ENCODE measurements at places on chromosomes 11 and 22.

GRCh38 chr11:72482211-72482812 is 48.0 kb upstream of the CLPB start:
- peak; percentile 33 for DNase-seq

- no peak for DNase-seq
Measured at GRCh38 chr22:39408173-39408572, 8.6 kb downstream of the TAB1 start.

DNA sequence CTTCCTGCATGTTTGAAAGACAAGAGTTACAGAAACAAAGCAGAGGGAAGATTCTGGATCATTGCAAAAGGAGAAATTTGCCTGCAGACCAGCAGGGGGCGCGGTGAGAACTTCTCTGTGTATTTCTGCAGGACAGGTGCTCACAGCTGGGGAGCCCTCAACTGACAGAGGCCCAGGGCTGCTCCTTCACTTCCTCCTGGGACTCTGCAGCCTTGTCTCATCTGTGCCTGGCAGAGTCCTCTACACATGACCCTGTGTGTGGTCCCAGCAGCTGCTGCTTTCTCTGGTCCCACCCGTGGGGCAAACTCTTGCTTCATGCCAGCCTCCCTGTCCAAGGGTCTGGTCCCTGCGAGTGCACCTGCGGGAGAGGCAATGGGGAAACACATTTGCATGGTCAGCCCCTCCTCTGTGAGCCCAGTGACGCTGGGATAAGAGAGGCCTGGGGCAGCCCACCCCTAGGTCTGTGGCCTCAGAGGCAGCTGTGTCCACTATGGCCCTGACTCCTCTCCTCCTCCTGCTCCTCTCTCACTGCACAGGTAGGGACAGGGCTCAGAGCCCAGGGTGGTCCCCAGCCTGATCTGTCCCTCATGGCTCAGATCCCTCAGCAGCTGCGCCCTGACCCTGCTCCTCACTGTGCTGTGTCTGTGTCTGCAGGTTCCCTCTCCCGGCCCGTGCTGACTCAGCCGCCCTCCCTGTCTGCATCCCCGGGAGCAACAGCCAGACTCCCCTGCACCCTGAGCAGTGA is 43.2 kb upstream of the VPREB1 start:
- DNase-seq = peak; percentile 60

DNA sequence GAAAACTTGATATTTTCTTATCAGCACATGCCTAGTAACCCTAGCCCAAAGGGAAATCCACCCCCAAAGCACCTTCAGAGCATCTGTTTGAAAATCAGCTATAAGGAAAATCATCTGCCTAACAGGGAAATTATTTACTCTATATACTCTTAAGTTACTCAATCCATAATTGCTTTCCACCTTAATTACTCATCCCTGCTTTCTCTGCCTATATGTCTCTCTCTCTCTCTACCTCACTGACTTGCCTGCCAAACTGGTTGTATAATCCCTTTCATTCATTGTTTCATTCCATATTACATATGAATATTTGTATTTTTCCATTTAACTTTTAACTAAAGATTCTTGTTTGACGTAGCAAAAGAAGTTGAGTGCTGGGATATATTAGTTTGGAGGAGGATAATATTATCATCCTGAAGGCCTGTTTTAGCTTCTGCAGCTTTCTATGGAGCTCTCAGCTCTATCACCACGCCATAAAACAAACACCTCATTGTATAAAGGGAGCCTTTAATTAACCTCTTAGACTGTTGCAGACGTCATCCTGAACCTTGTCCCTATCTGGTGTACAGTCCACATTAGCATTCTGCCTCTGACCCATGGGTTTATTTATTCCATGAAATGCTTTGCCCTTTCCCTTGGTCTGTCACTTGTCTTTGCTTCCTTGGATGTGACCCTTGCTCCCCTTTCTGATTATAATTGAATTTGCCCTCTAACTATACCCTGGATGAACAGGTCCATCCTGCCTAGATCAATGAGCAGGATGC is 98.9 kb downstream of the INSC start:
- no peak for DNase-seq

DNA sequence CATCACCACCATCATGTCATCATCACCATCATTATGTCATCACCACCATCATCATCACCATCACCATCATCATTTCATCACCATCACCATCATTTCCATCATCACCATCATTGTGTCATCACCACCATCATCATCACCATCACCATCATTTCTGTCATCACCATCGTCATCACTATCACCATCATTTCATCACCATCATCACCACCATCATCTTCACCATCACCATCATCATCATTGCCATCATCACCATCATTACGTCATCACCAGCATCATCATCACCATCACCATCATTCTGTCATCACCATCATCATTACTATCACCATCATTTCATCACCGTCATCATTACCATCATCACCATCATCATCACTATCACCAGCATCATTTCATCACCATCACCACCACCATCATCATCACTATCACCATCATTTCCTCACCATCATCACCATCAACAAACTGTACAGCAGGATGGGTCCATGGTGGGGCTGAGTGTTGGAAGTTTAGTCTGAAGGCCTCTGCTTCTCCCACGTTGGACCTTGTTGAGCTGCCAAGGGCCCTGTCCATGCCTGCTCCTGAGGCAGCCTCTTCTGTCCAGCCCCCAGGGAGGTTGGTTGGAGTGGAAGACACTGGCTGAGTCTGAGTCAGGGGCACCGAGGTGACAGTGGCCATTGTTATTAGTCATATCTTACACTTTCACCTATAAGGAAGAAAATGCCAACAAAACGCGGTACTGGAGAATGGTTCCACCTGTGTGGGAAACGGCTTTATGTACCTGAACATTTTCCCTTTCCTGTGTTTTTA is 247.1 kb downstream of the TBC1D22A start:
- DNase-seq = no peak

- DNase-seq = no peak
Measured at GRCh38 chr11:30310623-30311022, 12.3 kb upstream of the ARL14EP start.

DNA sequence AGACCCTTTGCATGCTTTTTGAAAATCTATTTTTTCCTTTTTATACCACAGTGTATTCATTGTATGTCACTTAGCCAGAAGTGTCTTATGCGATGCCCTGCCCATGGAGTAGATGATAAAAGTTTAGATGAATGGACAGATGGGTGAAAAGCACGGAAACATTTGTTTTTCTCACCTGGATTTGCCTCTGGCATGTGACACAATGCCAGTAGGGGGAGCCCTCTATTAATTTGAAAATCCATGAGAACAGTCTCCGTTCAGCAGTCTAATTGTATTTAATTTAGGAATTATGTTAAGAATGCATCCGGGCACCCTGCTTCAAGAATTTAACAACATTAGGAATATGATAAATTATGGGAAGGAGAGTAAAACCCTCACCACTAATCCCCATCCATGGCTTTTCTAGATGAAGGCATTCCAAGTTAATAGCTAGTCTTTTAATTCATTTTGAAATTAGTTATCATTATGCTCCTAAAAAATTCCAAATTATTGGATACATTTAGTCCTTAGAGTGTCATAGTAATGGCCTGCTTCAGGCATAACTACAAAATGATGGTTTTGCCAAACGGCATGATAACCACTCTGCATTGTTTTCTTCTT is 55.3 kb upstream of the ALKBH3 start:
- no peak for DNase-seq

DNA sequence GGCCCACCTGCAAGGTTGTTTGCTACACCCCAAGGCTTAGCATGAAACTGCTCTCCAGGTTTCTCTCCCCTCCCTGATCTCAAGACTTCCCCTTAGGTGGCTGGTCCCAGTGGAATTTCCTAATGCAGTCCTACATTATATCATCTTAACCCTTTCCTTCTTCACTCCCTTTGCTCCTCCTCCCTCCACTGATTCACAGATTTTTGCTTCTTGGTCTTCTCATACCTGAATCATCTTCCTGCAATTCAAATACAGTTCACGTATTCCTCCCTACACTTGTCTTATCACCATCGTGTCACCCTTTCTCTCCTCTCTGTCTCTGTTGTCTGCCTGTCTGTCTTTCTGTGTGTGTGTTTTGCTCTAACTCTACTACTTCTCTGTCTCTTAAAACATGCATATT is 17.0 kb downstream of the MMP10 start:
- DNase-seq = no peak

DNA sequence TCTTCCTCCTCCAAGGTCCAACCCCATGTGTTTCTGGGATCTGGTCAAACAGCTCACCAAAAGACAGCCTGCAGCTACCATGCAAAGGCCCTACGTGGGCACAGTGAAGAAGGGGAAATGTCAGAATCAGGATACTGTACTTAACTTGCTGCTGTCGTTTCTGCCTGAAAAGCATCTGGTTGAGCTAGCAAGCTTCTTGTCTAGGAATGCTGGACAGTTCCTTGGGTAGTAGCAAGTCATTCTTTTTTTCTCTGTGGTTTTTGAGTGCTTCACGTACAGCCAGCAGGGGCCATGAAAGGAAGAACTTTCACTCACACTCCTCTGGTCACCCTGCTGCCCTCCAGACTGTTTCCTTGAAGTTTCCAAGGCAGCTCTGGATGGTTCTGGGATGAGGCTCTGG is 24.7 kb downstream of the RCOR2 start:
- DNase-seq = no peak

DNA sequence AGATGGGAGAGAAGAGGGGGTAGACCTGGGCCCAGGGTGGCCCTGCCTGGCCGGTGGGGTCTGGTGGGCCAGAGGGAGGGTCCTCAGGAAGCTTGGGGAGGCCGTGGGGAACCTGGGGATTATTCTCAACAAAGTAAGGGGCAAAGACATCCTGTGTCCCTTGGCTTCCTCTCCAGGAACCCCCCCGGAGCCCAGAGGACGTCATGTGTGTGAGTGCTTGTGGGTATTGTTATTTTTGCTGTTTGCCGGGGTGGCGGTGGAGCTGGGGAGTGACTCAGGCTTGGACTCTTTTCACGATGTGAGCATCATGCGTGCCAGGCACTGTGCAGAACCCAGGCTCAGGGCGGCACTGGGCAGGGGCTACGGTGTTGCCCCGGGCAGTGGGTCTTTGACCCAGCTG is 982 bp upstream of the SHANK3 start:
- DNase-seq = peak; percentile 23

- no peak for DNase-seq
Measured at GRCh38 chr22:26406118-26406517, 22.9 kb upstream of the ASPHD2 start.

DNA sequence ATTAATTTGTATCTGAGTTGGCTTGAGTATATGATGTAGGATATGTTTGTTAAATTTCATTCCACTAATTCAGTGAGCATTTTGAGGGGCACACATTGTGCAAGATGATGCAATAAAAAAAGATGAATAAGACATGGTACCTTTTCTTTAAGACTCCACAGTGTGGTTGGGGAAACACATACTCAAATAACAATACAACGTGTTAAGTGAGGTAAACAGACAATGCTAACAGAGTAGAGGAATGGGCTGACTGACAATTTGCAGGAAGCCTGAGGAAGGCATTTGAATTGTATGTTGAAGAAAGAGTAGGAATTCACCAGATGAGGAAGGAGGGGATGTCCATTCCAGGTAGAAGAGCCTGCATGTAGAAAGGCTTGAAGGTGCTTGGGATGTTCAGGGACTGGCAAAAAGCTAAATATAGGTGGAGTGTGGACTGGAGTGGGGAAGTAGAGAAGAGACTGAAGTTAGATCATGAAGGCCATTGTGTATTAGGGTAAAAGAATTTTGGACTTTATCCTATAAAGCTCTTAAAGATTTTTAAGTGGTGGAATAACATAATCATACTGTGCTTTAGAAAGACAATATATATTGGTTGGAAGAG is 6.8 kb downstream of the RNF169 start:
- no peak for DNase-seq

GRCh38 chr11:126701520-126701897 is 299.1 kb downstream of the KIRREL3 start:
- DNase-seq = no peak

DNA sequence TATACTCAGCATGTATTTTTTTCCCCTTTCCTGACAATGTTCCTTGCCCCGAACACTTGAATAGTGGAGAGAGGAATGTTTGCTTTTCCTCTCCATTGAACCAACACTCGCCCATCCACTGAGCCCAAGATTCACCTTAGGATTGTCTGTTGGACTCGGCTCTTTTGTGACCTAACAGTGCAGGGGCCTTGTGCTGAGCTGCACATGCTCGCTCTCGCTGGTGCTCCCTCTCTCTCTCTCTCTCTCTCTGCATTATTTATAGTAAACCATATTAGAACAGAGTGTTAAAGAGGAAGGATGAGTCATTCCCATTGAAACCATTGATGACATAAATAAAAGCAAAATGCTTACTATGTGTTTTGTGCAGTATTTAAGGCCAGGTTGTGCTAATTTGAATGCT is 20.7 kb downstream of the ZBTB16 start:
- no peak for DNase-seq

DNA sequence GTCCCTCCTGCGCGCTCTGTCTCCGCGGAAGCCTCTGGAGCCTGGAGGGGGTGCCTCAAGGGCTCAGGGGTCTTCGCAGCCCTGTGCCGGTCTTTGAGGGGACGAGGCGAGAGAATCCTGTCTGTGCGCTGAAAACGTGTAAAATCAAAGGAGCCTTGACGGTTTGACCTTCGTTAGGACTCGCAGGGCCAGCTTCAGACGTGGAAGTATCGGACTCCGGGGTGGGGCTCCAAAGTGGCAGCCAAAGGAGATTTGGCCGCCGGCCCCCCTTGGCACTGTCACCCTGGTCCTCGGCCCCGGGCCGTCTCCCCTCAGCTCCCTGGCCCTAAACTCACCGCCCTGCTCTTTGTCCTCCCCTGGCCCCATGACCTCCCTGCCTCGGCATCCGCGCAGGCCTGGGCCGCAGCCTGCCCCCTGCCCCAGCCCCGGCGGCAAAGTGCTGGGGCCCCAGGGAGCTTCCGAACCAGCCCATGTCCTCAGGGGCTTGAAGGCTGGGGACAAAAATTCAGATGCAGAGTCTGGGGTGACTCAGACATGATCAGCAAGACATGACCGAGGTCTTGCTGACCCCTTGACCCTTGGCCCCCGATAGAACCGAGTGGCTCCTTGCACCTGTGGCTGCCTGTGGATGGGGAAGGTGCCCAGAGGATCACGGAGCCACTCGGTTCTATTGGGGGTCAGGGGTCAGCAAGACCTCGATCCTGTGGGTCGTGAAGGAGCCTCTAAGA is 6.9 kb upstream of the PHRF1 start:
- DNase-seq = no peak

GRCh38 chr11:17602105-17603001 is 55.3 kb downstream of the OTOG start:
- DNase-seq = no peak

DNA sequence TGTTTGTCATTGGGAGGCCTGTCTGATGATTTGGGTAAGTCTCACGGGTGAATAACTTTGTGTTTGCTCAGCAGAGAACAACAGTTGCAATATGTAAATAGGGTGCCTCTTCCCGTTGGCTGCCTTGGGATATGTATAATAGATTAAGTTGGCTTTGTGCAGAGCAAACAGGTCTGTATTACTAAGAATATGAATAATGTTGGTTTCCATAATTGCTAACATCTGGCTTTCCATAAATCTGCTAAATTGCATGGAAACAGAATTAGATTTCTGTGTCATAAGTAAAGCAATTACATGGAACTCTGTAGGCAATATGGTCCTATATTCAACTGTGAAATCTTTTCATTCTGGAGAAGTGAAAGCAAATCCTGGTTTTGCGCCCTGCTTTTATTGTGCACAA is 636.0 kb upstream of the ANO5 start:
- no peak for DNase-seq

GRCh38 chr22:26995235-26995634 is 337.8 kb downstream of the MIAT start:
- no peak for DNase-seq

- DNase-seq = no peak
Measured at GRCh38 chr22:48880749-48881148, 946.9 kb downstream of the BRD1 start.
